ENCODE measurements at places on chromosomes 7 and 10. TPM values are rescaled to one million over a fixed set of nuclear protein-coding genes. Genes with fewer than 3 reads are reported as not detected.

Gene PBLD
- 7.7 TPM for total RNA-seq

Gene ZPBP
- total RNA-seq: not detected

Gene COX19
- 17.0 TPM for total RNA-seq

Gene CALML5
- not detected for total RNA-seq

Gene EN2
- not detected for total RNA-seq

Gene ADAM12
- 5.5 TPM for total RNA-seq

Gene TLX1
- not detected for total RNA-seq

Gene IFIT1B
- total RNA-seq: 0.87 TPM

Gene OR2A1
- 0.39 TPM for total RNA-seq

Gene TBRG4
- total RNA-seq: 41.4 TPM

Gene CALN1
- 0.33 TPM for total RNA-seq

Gene TMEM273
- total RNA-seq: 20.0 TPM

Gene KCNH2
- total RNA-seq: 2.4 TPM

Gene MET
- 24.6 TPM for total RNA-seq

Gene SPDYE11
- total RNA-seq: not detected

Gene ADARB2
- not detected for total RNA-seq

Gene UPP1
- 30.4 TPM for total RNA-seq

Gene FAM25C
- total RNA-seq: not detected

Gene HTR7
- total RNA-seq: 3.1 TPM

Gene SPACDR
- 1.0 TPM for total RNA-seq

Gene ANXA8
- total RNA-seq: 0.27 TPM

Gene CYP26C1
- total RNA-seq: 0.23 TPM

Gene MMD2
- not detected for total RNA-seq

Gene ENKUR
- 0.36 TPM for total RNA-seq

Gene SORCS1
- total RNA-seq: 3.8 TPM

Gene TMEM236
- total RNA-seq: 1.7 TPM

Gene CYP3A7
- total RNA-seq: not detected

Gene IKZF1
- 13.5 TPM for total RNA-seq

Gene ENTPD1
- total RNA-seq: 77.8 TPM

Gene TRIM74
- total RNA-seq: 0.84 TPM

Gene PVRIG
- 0.23 TPM for total RNA-seq

Gene COBL
- total RNA-seq: 1.5 TPM

Gene OGDHL
- not detected for total RNA-seq

Gene BICC1
- 17.3 TPM for total RNA-seq

Gene C1QL3
- total RNA-seq: not detected

Gene PDE6C
- total RNA-seq: not detected

Gene PRR15
- total RNA-seq: 1.6 TPM

Gene CREB3L2
- 165 TPM for total RNA-seq

Gene PRXL2A
- total RNA-seq: 43.1 TPM

Gene NUB1
- 56.6 TPM for total RNA-seq

Gene ADRB1
- 0.12 TPM for total RNA-seq

Gene DNAH11
- 2.6 TPM for total RNA-seq

Gene UPK3BL1
- 7.5 TPM for total RNA-seq

Gene BTBD16
- total RNA-seq: 2.4 TPM
